ENCODE measurements at places on chromosomes 3 and 15. TPM values are rescaled to one million over a fixed set of nuclear protein-coding genes. Genes with fewer than 3 reads are reported as not detected.

DNA sequence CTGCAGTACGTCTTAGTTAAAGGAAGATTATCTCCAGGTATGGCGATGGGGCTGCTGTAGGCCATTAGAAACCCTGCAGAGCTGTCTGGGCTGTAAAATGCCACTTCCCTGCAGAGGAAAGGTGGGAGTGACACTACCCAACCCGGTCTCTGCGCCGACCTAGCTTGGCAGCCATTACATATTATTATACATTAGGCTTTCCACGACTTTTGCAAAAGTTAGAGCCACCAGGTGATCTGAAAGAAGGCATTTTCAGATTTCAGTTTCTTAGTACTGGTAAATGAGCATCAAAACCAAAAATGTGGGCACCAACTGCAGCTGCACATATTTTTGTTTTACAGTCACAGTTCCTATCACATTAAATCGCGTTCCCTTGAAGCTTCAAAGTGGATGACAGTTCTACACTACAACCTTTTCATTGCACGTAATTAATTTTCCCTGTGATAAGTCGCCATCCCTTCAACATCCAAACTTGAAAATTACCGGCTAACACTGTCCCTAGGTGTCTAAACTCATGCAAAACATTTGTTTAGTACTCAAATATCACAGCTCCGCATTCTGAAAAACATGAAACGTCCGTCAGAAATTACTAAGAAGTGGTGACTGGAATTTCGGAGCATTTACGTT, 81.4 kb upstream of the CHD2 start:
- peaks cover 24% of the 10 kb centered on the region for H3K4me1 ChIP-seq
- H3K4me3 ChIP-seq = peak overlapping the region; percentile 88
- peak overlapping the region; percentile 84 for H3K27ac ChIP-seq
- DNase-seq = no peak

DNA sequence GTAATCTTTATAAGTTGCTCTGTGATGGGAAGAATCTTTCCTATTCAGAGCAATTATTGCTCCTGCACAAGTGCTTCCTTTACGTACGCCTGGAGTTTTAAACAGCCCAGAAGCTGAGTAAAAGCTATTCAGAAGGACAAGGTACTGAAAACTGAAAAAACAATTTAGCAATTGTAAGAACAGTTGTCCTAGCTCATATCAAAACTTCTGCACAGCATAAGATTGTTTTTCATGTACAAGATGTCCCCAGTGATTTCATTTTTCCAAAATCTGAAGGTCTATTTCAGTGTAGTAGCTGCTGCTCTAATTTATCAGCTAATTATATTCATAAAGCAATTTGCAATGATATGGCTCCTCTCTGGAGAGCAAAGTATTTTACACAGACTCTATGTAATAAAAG, 23.7 kb downstream of the KCNAB1 start:
- no peaks in the 10 kb centered on the region for H3K4me1 ChIP-seq
- no peak overlapping the region for H3K27ac ChIP-seq

DNA sequence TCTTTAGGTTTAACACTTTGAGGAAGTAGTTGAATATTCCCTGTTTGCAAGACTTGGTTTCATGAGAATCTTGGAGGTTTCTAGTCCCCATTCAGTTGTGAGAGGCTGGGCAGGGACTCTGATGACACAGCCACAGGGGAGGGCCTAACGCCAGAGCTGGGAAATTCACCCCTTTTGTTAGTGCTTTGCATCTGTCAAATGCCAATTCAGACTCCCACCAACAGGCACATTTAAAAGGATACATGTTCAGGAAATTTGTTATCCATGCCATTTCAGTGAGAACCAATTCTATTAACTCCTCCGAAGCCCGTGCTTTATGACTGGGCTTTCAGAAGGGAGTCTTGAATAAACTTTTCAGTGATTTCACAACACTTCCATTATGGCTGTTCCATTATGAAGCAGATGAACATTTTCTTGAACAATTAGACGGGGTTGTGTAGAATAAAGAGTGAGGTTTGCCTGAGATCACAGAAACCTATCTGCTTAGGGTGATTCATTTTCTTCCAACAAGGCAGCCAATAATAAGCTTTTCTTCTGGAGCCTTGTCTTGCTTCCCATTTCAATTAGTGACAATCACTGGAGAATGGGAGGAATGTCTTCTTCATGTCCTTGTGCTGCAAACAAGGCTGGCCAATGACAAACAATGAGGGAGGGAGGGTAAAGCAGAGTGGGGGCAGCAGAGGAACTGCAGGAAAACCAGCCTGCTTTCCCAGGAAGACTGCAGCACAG, 90.6 kb downstream of the SOX14 start:
- no peaks in the 10 kb centered on the region for H3K36me3 ChIP-seq
- H3K27ac ChIP-seq = no peak overlapping the region
- no peak for DNase-seq
- H3K4me1 ChIP-seq = no peaks in the 10 kb centered on the region

DNA sequence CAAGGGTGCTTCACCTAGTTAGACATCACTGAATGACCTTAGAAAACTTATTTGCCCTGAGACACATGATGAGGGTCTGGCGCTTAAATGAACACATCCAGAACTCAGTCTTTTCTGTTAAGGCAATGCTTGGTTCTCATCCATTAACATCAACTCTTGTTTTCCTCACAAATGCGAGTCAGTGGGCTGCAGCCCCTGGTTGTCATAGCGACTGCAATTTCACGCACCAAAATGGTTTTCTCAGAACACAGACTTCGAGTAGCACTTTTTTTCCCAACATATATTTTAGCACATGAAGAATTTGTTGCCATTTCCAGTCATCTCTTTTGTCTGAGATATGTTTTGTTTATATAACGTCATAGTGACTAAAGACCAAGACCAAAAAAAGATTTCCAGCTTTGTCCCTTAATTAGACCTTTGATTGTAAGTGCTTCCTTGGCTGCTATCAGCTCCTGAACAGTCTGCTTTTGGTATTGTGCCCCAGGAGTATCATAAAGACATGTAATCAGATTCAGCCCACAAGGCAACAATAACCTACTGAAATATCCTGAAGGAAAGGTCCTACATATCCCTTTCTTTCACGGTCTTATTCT, 68.5 kb downstream of the GPR176 start:
- H3K4me3 ChIP-seq = no peak overlapping the region
- H3K36me3 ChIP-seq = no peaks in the 10 kb centered on the region
- no peak for DNase-seq
- peaks cover 16% of the 10 kb centered on the region for H3K27me3 ChIP-seq
- H3K4me1 ChIP-seq = no peaks in the 10 kb centered on the region

FBXW12 gene
- polyA plus RNA-seq = not detected

- H3K27me3 ChIP-seq = no peaks in the 10 kb centered on the region
- H3K36me3 ChIP-seq = no peaks in the 10 kb centered on the region
- no peak overlapping the region for H3K4me3 ChIP-seq
- no peaks in the 10 kb centered on the region for H3K4me1 ChIP-seq
- DNase-seq = no peak
Observed at GRCh38 chr3:178754852-178755510, 218.7 kb downstream of the KCNMB2 start.

DNA sequence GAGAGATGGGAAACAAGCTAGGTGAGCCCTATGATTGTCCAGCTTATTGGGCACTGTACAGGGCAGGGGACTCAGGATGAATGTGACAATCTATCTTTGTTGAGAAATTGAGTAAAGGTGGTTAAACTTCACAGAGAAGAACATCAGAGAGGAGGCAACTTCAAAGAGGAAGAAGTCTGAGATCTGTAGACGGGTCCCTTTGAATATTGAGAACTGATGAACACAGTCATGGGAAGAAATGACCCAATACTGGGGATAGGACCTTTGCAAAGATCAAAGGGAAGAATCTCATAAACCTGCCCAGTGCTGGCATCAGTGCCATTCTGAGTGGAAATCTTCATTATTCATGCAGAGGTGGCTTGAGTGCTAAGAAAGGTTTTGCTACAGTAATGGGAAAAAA, 569.7 kb upstream of the KCNMB2 start:
- DNase-seq = no peak
- no peaks in the 10 kb centered on the region for H3K4me1 ChIP-seq
- no peaks in the 10 kb centered on the region for H3K36me3 ChIP-seq
- H3K27me3 ChIP-seq = peaks cover 4% of the 10 kb centered on the region
- no peak overlapping the region for H3K27ac ChIP-seq

GRCh38 chr15:93121107-93121506, 32.1 kb upstream of the RGMA start:
- no peaks in the 10 kb centered on the region for H3K36me3 ChIP-seq
- H3K27ac ChIP-seq = no peak overlapping the region
- no peaks in the 10 kb centered on the region for H3K4me1 ChIP-seq
- no peak for DNase-seq

HRH1 gene
- not detected for polyA plus RNA-seq

PRC1 gene
- 1.5 TPM for polyA plus RNA-seq

- no peak overlapping the region for H3K27ac ChIP-seq
Observed at GRCh38 chr3:31710123-31710803, 177.5 kb downstream of the STT3B start.

FGD5 gene
- polyA plus RNA-seq = not detected

MOBP gene
- not detected for polyA plus RNA-seq

DNA sequence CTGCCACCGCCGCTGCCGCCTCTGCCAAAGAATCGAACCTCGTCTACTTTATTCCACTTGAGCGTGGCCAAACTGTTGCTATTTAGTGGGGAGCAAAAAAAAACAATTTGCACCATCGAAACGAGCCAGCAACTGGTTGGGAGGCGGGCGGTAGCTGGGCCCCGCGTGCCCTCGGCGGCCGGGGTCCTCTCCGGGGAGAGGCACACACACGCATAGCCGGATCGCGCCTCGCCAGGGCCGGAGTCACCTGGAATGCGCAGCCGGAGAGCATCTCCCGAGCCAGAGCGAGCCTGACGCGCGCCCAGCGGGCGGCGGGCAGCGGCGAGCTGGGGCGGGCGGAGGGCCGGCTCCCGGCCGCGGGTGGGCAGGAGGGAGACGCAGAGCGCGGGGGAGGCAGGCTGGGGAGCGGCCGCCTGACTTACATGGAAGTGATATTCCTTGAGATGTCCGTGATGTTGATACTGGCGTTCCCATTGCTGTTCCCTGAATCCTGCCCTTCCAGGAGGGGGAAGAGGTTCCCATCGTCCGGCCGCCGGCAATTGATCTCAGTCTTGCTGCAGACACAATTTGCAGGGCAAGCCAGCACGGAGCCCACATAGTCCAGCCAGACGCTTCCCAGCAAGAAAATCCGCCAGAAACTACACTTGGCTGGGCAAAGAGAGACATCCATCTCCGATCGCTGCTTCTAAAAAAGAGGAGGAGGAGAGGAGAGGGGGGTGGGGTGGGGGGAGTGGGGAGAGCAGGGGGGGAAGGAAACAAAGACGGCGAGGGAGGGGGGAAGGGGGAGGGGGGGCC, 858 bp downstream of the NTRK3 start:
- H3K4me3 ChIP-seq = no peak overlapping the region
- no peak for DNase-seq
- peaks cover 5% of the 10 kb centered on the region for H3K4me1 ChIP-seq

ARHGEF26 gene
- polyA plus RNA-seq = not detected

RPLP1 gene
- 537 TPM for polyA plus RNA-seq

CD200 gene
- polyA plus RNA-seq = not detected

- H3K4me3 ChIP-seq = peak overlapping the region; percentile 92
- peaks cover 7% of the 10 kb centered on the region for H3K36me3 ChIP-seq
- H3K4me1 ChIP-seq = peaks cover 22% of the 10 kb centered on the region
- H3K27me3 ChIP-seq = peaks cover 2% of the 10 kb centered on the region
- peak overlapping the region; percentile 80 for H3K27ac ChIP-seq
Observed at GRCh38 chr3:184299488-184300377, 692 bp downstream of the PSMD2 start.

- peaks cover 43% of the 10 kb centered on the region for H3K4me1 ChIP-seq
- no peaks in the 10 kb centered on the region for H3K36me3 ChIP-seq
- peak overlapping the region; percentile 98 for H3K4me3 ChIP-seq
- DNase-seq = no peak
- H3K27me3 ChIP-seq = peaks cover 12% of the 10 kb centered on the region
Observed at GRCh38 chr3:52535411-52536111, 844 bp upstream of the UQCC5 start.

DNA sequence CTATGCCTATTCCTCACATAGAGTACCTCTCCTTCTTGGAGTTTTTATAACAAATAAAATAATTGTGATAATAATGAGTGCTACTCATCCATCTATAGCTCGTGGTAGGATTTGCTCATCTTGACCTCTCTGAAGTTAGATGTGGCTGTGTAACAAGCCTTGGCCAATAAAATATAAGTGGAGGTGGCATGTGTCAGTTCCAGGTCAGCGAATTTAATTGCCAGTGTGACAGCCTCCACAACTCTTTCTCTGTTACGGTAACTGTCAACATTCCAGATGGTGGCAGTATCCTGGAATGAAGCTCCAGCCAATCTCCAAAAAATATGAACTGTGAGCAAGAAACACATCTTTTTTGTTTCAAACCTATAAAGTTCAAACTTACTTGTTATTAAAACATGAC, 13.8 kb downstream of the CLRN1 start:
- no peak for DNase-seq
- no peak overlapping the region for H3K27ac ChIP-seq
- no peak overlapping the region for H3K4me3 ChIP-seq
- peaks cover 3% of the 10 kb centered on the region for H3K27me3 ChIP-seq
- no peaks in the 10 kb centered on the region for H3K4me1 ChIP-seq

- H3K4me3 ChIP-seq = peak overlapping the region; percentile 70
- no peaks in the 10 kb centered on the region for H3K27me3 ChIP-seq
- peaks cover 4% of the 10 kb centered on the region for H3K36me3 ChIP-seq
Observed at GRCh38 chr3:28210968-28211713, 30.3 kb upstream of the CMC1 start.

GRCh38 chr3:182007441-182007840, 295.7 kb downstream of the SOX2 start:
- no peaks in the 10 kb centered on the region for H3K36me3 ChIP-seq
- no peak overlapping the region for H3K27ac ChIP-seq
- peaks cover 6% of the 10 kb centered on the region for H3K27me3 ChIP-seq
- H3K4me1 ChIP-seq = no peaks in the 10 kb centered on the region
- DNase-seq = no peak

DNA sequence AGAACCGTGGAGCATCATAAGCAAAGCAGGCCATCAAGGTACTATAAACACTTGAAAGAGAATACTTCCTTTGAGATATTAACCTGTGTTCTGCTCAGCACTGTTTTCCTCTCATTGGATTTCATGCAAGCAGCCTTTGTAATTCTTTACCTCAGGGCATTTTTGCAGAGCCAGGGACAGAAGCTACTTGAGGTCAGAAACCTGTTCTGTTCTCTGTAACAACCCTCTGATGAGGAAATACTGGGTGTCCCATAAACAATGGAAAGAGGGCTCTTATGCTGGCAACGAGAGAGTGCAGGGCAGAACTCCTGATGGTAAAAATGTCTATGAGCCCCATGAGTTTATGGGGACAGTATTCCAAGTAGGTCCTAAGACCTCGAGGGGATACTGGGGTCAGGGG, 66.0 kb downstream of the DCLK3 start:
- peaks cover 4% of the 10 kb centered on the region for H3K27me3 ChIP-seq
- DNase-seq = no peak
- H3K4me1 ChIP-seq = no peaks in the 10 kb centered on the region
- no peaks in the 10 kb centered on the region for H3K36me3 ChIP-seq
- H3K27ac ChIP-seq = no peak overlapping the region
- H3K4me3 ChIP-seq = no peak overlapping the region

GRCh38 chr15:47741907-47742306, 24.6 kb downstream of the SEMA6D start:
- H3K27ac ChIP-seq = no peak overlapping the region
- H3K4me1 ChIP-seq = no peaks in the 10 kb centered on the region
- H3K4me3 ChIP-seq = no peak overlapping the region
- H3K27me3 ChIP-seq = peaks cover 2% of the 10 kb centered on the region
- H3K36me3 ChIP-seq = no peaks in the 10 kb centered on the region

- H3K27me3 ChIP-seq = peaks cover 8% of the 10 kb centered on the region
- H3K4me1 ChIP-seq = no peaks in the 10 kb centered on the region
- H3K27ac ChIP-seq = no peak overlapping the region
- no peak overlapping the region for H3K4me3 ChIP-seq
Observed at GRCh38 chr3:153666991-153667740, 454.0 kb upstream of the ARHGEF26 start.
